ENCODE measurements at places on chromosomes 13 and 19.

DNA sequence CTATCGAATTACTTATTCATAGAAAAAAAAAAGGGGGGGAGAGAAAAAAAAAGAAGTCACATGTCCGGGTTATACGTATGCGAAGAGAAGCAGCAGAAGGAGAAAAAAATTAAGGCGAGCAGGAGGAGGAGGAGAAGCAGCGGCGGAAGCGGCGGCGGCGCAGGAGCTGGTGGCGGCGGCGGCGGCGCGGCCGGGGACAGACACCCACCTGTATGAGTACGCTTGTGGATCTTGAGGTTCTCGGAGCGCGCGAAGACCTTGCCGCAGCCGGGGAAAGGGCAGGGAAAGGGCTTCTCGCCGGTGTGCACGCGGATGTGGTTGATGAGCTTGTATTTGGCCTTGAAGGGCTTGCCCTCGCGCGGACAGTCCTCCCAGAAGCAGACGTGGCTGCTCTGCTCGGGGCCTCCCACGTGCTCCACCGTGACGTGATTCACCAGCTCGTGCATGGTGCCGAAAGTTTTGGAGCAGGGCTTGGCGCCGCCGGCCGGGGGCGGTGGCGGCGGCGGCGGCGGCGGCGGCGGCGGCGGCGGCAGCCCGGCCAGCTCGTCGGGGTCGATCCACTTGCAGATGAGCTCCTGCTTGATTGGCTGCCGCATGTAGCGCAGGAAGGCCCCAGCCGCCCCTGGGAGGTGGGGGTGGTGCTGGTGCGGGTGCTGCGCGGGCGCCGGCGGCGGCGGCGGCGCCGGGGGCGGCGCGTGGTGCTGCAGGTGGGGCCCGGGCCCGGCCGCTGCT lies 1.5 kb downstream of the ZIC5 start:
- DNase-seq = peak; percentile 79

DNA sequence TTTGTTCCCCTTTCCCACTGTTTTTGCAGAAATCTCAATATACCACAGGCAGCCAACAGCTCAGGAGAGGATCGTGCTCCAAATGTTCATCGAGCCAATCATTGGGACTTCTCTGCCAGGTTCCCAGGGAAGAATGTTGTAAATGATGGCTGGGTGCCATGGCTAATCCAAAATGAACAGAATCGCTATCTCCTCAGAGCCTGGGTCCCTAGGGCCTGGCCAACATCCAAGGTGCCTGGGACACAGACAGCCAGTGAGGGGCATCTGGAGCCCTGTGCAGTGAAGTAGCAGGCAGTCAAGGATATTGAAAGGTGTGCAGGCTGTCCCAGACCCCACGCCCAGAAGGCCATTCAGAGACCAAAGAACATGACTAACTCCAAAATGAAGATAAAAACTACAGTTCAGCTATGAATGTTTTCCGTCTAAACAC lies 37.8 kb downstream of the BRD4 start:
- DNase-seq = no peak

GRCh38 chr13:50069261-50069660 lies 54.0 kb downstream of the KCNRG start:
- DNase-seq = no peak

- DNase-seq = no peak
Measured at GRCh38 chr19:41174297-41174928, 18.6 kb upstream of the CYP2S1 start.

DNA sequence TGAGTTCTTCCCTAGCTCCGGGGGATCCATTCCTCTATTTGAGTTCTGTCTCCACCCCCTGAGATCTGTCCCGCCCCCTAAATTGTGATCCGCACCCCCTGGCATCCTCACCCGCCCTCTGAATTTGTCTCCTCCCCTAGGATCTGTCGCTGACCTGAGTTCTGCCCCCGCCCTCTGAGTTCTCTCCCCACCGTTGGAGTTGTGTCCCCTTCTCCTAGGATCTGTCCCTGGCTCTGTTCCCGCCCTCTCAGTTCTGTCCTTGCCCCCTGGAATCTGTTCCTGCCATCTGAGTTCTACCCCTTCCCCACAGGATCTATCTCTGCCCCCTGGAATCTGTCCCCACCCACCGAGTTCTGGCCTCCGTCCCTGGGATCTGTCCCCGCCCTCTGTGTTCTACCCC lies 1.0 kb upstream of the SLC17A7 start:
- DNase-seq = no peak

All from astrocyte of the hippocampus (primary cell).